ENCODE measurements at places on chromosomes 11 and 22.

- DNase-seq = no peak
Measured at GRCh38 chr11:114105611-114106010, 46.1 kb downstream of the ZBTB16 start.

DNA sequence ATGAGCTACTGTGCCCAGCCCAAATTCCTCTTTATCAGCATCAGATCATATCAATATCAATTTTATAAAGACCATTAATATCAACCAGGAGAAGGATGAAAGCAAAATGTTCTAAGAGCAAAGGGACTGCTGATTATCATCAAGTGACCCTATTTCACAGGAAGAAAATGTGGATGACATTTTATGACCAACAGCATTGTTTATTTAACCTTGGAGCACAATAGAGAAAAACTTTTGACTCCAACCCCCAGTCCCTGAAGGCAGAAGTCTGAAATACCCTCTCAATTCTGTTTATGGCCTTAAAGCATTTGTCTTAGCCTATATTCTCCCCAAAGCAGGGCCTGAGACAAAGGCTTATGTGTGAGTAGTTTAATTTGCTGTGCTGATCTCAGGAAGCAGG, 11.3 kb upstream of the ALG8 start:
- no peak for DNase-seq

- DNase-seq = no peak
Measured at GRCh38 chr11:68141246-68142027, 20.2 kb upstream of the CHKA start.

- DNase-seq = no peak
Measured at GRCh38 chr11:44316659-44317240, 6.8 kb upstream of the ALX4 start.

DNA sequence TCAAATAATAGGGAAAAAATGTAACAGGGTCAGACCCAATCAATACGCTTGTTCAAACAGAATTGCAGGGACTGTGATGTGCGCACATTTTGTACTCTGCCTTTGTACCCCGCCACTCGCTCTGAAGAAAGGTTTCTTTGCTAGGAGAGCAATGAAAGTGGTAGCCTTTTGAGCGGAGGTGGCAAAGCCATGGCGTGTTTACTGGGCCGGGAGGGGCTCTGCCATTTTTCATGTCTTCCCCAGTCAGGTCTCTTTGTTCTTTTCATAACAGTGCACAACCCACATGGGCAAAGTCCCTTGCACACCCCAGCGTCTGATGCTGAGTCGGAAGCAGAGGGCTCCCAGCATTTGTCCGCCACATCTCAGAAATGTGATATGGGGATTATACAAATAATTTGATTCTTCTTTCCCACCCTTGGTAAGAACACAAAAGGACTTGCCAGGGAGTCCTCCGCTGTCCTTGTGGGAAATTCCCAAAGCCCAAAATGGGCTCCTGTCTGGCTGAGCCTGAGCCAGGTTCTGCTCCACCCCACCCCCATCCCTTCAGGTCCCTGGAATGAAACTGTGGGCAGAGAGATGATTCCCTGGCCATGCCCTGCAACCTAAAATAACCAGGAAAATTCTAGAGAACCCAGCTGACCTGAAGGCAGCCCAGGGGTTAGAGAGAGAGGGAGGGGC, 36.6 kb downstream of the C11orf58 start:
- DNase-seq = no peak

DNA sequence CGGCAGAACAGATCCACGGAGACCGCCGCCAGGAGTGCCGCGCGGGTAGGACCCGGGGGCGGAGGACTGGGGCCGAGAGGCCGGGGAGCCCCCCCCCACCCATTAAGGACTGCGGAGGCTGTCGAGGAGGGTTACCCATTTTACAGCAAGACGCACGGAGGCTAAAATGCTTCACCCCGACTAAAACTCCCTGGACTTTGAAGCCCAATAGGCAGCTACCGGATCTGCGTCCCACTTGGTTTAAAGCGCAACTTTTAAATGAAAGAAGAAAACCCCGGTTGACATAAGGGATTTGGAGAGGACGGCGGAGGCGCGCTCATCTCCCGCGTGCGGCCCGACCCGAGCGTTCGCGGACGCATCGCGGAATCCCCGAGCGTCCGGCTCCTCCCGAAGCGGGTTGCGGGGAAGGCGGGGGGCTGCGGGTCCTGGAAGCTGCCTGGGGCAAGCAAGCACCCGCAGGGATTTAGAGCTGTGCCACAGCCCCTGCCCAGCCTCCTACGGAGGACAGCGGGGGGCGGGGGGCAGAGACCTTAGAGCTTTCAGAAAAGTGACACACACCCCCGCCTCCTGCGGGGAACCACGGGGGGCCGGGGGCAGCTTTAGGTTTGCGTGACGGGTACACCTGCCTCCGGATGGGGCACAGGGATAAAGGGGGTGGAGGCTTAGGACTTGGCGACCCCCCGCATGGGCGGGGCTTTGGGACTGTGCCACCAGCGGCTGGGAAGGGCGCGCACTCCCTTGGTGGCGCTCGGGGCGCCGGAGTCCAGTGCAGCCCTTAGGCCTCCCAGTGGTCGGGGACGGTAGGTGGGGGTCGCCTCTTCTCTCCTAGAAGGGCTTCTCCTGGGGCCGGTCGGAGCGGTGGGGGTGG, 760 bp upstream of the CELSR1 start:
- no peak for DNase-seq

- DNase-seq = no peak
Measured at GRCh38 chr11:11993839-11994238, 14.6 kb downstream of the DKK3 start.

DNA sequence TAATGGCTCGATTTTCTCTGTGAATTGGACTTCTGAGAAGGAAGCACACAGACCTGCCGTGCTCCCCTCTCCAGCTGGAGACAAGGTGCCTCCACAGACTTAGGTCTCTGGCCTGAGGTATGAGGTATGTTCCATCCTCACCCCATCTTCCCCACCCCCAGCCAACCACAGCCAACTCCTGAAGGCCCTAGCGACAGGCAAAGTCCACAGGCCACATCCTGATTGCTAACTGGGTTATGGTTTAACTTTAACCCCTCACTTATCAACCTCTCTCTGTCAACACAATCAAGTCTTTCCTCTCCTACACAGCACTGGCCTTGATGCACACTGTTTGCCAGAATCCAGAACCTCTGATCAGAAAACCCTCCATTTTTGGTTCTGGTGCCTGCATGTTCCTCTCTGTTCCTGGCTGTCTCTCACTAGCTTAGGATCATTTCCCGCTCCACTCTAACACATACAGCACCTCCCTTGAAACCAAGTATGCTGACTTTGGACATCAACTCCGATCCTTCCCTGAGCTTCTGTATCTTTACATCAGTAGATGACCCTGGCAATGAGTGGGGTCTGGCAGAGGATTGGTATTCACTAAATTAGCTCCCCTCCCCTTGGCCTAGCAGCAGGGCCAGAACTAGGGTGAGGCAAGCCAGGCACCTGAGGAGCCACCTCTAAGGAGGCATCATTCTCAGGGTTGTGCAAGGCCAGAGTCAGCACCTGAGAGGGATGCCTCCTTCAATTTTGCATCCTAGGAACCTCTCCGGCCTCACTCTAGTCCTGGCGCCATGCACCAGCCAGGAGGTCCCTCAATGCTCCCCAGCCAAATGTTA, 22.0 kb downstream of the JAML start:
- no peak for DNase-seq

DNA sequence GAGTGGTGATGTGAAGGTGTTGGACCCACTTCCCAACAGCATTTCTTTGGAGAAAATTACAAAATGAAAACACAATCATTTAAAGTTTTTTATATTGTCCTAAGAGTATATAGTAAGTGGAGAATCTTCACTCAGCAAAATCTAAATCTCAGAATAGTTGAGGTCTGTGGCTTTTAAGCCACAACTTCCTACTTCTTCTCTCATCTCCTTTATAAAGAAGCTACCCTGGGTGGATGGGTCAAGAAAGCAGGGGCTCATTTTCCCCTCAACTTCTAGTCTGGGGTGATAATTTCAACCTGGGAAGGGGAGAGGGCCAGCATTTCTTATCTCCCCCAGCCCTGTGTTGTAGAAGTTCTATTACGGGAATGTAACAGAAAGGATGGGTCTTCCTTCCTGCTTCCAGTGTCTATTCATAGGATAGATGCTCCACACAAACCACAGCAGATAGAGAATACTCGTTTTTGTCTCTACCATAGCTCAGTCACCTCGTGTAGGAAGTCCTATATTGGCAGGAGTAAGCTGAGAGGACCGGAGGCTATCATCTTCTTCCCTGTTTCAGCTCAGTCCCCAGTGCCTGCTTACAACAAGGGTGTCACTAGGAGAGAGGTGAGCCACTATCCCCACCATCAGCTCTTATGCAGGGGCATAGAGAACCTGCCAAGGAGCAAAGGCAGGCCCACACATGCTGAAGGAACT, 341.5 kb downstream of the CASP12 start:
- DNase-seq = no peak

- no peak for DNase-seq
Measured at GRCh38 chr11:103077554-103077953, 14.4 kb downstream of the DCUN1D5 start.

- DNase-seq = no peak
Measured at GRCh38 chr11:64566915-64567891, 23.8 kb upstream of the SLC22A12 start.

DNA sequence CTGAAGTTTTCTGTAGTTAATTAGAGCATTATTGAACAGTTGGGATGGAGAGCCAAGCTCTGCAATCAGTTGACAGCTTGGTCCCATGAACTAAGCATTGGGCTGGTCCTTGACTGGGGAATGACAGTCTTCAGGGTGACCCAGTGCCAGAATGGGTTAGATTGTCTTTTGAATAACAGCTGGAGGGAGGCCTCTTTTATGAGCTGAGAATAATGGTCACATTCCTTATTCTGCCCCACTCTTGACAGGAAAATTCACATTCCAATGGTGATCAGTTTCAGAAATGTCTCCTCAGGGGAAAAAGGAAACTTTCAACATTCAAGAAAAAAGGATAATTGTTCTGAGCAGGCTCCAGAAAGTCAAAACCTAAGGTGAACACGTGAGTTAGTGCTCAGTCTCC, 113.9 kb downstream of the KIRREL3 start:
- no peak for DNase-seq

DNA sequence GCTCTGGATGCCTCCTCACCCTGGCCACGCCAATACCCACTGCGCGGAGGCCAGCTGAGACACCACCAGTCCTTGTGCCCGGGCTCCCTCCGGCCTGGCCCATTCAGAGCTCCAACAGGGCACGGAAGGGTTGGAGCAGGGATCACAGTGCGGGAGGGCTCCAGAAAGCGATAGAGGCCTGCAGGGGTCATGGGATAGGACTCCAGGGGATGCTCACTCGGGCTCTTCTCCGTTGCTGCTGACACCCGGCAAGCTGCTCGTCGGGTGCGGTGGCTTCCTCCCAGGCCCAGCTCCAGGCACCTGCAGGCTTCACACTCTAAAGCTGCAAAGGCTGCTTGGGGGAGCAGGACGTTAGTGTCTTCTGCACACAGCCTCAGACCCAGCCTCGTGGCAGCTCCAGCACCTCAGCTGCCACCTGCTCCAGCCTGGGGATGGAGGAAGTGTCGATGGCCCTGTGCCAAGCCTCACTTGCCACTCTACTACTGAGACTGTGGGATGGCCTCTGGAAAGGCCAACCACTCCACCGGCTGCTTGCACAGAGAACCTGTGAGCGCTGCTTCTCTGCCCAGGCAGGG, 10.6 kb downstream of the WNT7B start:
- DNase-seq = no peak

- no peak for DNase-seq
Measured at GRCh38 chr22:35961480-35962295, 66.9 kb downstream of the RBFOX2 start.

- DNase-seq = no peak
Measured at GRCh38 chr11:110349138-110349996, 53.0 kb upstream of the RDX start.

- DNase-seq = no peak
Measured at GRCh38 chr11:125117429-125117828, 6.0 kb upstream of the TMEM218 start.

- DNase-seq = no peak
Measured at GRCh38 chr11:72781063-72781312, 12.9 kb downstream of the STARD10 start.

GRCh38 chr11:57072640-57073039, 83.9 kb downstream of the OR5AK2 start:
- DNase-seq = no peak

DNA sequence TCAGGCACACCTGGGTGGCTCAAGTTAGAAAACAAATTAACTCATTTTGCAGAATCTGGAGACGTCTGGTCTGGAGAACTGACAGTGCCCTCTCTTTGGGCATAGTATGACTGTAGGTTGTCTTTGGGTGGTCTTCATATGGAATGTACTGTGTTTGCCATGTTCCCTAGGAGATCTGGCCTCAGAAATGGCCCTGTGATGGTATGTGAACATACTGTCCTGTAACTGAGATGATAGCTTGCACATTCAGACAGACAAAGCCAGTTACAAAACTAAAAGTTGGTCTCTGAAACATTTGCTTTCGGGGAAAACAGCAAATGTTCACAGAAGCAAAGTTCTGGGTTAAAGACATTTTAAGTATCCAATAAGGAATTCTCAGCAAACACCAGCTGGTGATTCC, 29.7 kb downstream of the CD44 start:
- DNase-seq = no peak

DNA sequence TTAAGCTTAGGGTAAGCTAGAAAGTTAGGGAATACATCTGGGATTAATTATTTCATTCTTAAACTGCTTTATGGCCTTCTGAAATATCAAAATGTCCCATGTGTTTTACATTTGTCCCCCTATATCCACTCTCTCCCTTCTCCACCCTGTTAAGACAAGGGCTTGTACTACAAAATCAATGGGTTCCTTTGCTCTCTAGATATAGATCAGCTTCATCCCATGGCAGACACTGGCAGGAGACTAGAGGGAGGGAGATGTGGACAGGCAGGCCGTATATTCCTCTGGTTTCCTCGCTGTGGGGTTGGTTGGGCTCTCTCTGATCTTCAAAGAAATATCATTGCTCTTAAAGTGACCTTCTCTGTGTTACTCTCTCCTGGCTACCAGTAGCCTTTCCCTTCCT, 1281.0 kb downstream of the LRRC4C start:
- DNase-seq = no peak

- DNase-seq = no peak
Measured at GRCh38 chr11:128731041-128731663, 37.3 kb downstream of the FLI1 start.

GRCh38 chr11:27363576-27364117, 632 bp upstream of the CCDC34 start:
- no peak for DNase-seq

DNA sequence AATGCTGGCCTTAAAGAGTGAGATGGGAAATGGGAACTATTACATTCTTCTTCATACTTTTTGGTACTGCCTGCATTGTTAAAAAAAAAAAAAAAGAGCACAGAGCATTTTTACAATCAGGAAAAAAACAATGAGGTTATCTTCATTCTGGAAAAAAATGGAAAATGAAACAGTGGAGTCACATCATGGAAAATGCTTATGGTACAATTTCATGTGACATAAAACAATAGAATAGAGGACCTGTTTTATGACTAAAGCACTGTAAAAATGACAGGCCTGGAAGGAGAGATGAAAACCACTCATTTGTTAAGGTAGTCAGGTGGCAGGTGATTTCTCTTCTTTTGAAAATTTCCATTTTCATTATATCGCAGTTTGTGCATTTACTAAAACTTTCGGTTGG, 75.0 kb downstream of the TIMP3 start:
- DNase-seq = no peak

- no peak for DNase-seq
Measured at GRCh38 chr22:50694099-50694605, 21.5 kb downstream of the SHANK3 start.
